Lung (tissue), 17 donors: ENCODE measurements at places on chromosomes 6 and 20.

DNA sequence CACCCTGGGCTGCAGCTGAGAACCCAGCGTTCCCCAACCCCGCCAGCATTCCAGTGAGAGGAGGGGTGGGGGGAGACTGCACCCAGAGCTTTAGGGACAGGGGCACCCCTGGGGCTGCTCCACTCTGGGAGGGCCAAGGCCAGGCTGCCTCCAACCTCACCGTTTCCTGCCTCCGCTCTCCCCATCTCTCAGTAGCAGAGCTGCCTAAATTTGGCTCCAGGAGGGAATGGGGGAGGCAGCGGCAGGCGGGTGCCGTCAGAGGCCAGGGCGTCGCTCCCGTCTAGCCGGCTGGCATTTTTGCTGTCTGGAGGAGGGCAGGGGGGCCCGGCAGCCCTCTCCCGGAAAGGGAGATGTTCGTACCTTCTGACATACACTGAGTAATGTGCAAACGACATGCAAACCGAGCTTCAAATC lies 46.6 kb downstream of the NOL4L start:
- peak; percentile 49 for DNase-seq

GRCh38 chr6:36217946-36218345 lies 21.4 kb downstream of the BRPF3 start:
- DNase-seq: no peak

DNA sequence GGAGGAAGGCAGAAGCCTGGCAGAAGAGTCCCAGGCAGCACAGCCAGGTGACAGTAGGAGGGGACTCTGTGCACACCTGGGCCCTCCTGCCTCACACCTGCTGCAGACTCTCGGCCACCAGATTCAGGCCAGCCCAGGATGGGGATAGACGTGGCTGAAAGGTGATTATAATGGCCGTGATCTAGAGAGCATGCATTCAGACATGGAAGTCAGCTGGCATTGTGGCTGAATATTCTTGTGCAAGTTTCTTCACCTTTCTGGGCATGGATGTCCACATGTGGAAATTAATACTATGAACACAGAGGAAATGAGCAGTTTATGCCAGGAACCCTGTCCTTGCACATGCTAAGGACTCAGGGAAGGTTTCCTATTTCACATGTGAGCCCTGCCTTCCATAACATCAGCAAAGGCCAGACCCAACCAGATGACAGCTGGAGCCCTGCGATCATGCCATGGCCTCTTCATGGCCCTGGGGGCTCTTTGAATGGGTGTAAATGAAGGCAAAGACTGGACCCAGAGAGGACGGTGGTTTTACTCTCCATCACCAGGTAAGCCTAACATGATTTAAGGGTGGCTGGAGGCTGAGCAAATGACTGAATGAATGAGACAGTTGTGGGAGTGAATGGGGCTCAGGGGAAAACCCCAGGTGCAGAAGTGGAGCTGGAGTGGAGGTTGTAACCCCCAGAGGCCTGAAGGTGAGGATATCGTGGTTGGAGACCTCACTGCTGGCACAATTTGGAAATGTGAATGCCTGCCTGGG lies 2.7 kb upstream of the RAET1L start:
- DNase-seq: no peak

GRCh38 chr20:47982574-47983360 lies 197.5 kb upstream of the SULF2 start:
- no peak for DNase-seq

DNA sequence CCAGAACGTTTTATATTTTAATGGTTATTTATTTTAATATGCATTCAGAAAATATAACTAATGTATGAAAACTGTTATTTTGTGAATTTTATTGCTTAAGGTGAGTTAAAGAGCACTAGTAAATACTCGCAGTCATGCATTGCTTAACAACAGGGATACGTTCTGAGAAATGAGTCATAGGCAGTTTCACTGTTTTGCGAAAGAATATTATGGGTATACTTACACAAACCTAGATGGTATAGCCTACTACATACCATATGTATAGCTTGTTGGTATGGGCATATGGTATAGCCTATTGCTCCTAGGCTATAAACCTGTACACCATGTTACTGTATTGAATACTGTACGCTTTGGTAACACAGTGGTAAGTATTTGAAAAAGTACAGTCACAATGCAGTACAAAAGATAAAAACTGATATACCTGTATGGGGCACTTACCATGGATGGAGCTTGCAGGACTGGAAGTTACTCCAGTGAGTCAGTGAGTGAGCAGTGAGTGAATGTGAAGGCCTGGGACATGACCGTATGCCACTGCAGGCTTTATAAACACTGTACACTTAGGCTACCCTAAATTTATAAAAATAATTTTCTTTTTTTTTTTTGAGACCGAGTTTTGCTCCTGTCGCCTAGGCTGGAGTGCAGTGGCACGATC lies 38.5 kb downstream of the ARFGEF2 start:
- DNase-seq: no peak

DNA sequence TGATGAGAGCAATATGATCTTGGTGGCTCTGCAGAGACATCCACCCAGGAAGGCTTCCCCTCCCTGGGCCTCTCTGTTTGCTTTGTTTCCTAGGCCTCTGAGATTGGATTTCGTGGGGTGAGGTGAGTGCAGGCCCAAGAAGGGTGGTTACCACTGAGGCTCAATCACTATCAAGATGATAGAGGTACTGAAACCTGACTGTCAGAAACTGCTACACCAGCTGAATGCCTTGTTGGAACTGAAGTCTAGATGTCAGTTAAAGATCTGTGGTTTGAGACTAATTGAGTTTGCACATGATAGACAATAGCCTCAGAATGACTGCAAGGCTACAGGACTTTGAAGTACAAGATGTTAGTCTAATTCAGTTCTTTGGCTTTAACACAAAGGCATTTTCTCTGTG lies 15.2 kb downstream of the VNN1 start:
- DNase-seq: no peak

GRCh38 chr6:84103029-84103428 lies 69.5 kb downstream of the MRAP2 start:
- DNase-seq: no peak

GRCh38 chr6:16519265-16520242 lies 241.7 kb downstream of the ATXN1 start:
- DNase-seq: no peak

GRCh38 chr20:23121751-23122320 lies 35.7 kb upstream of the CD93 start:
- DNase-seq: no peak

DNA sequence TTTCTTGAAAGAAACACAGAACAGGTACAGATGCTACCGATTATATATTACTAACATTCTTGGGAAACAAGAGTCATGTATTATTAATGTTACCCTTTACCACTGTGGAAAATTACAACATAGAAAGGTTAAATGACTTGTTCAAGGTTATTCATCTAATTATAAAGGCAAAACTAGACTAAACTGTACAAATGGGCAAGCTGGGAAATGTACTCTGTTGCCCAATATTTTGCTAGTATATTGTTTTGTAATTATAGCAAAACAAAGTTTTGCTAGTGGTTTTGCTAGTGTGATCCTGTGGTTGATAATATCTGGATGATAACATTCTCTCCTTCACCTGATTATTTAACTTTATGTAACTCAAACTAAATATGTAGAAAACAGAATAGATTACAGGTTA lies 96.5 kb downstream of the TINAG start:
- no peak for DNase-seq

GRCh38 chr20:41030531-41031242 lies 2.1 kb downstream of the TOP1 start:
- DNase-seq: no peak

DNA sequence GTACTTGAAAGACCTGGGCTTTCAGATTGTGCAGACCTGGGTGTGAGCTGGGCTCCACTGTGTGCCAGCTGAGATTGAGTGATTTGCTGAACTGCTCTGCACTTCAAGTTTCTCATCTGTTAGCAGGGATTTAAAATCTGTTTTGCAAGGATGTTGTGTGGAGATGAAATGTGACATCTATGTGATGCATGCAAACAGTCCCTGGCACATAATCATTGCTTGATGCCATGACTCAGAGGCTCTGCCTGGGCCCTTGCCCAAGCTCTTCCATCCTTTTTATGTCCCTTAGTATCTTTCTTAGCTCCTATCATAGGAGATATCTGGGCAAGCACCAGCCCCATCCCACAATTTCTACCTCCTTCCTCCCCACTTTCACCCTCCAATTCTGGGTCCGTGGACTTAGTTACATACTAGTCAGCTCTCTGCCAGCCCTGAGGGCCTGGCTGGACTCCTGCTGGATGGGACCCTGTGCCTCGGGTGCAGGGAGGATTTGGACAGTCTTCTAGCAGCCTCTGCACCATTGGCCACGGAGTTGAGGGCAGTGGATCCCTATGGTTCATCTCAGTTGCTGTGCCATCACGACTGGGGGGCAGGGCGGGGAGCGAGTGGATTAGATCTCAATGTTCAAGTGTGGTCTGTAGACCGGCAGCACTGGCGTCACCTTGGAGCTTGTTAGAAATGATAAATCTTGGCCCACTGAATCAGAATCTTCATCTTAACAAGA lies 103.6 kb downstream of the MAP3K7 start:
- DNase-seq: no peak

DNA sequence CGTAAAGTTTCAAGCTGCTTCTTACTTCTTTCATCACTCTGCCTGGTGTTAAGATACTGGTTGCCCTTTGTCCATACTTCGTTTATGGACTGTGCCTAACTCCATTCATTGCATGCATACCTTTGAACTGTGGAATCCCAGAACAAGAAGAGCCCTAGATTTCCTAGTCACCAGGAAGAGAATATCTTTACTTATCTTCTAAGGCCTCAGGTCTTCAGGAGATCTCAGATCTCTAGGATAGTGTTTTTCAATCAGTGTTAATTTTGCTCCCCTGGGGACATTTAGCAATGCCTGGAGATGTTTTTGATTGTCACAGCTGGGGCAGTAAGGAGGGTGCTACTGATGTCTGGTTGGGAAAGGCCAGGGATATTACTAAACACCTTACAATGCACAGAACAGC lies 35.5 kb upstream of the GJA1 start:
- no peak for DNase-seq

- DNase-seq: no peak
Observed at GRCh38 chr20:40610730-40611129, 78.3 kb downstream of the MAFB start.

- no peak for DNase-seq
Observed at GRCh38 chr6:11260249-11261038, 28.0 kb upstream of the NEDD9 start.

- DNase-seq: no peak
Observed at GRCh38 chr6:96725296-96725695, 112.0 kb downstream of the GPR63 start.

GRCh38 chr20:7673841-7674240 lies 266.4 kb downstream of the HAO1 start:
- peak; percentile 0 for DNase-seq

DNA sequence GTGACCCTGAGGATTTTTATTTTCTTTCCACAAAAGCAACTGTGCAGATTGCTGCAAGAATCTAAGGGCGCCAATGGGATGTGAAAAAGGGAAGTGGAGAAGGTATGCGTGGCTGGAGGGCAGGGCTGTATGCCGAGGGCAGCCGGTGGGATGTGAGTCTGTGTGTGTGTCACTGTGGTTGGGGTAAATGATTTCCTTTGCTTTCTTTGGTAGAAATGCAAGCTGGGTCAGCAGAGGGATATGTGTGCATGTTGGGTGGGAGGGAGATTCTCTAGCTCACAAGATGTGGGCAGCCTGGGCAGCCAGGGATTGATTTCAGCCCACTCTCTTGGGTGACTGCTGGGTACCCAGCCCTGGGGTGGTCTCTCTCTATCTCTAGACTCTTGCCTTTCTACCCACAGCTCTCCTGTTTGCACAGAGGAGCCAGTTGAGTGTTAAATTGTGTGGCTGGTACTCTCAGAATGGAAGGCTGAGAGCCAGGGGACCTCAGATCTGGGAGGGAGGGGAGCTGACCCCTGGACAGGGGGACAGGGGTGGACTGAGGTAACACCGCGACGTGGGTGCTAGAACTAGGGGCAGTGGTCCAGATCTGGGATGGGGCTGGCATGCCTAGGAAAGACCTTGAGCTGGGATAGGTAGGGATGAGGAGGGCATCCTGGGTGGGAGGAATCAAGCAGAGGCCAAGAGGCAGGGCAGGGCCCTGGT lies 136.8 kb upstream of the RNF24 start:
- DNase-seq: no peak

DNA sequence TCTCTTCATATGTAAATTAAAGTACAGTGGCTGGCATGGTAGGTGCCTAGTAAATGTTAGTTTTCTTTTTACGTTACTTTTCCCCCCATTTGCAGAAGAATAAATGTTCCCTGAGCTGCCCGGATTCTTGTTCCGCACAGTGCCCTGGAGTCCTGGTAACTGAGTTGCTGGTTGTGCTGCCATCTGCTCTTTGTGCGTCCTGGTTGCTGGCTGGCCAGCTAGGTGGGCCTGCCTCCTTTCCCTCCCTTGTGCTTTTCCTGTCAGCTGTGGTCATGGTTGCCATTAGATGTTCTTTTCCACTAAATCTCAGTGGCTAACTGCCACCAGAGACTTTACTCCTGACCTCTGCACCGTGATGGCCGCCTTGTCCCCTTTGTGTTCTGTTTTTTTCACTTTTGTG lies 28.6 kb downstream of the CEP43 start:
- no peak for DNase-seq
